ENCODE measurements at places on chromosomes 3 and 15.

DNA sequence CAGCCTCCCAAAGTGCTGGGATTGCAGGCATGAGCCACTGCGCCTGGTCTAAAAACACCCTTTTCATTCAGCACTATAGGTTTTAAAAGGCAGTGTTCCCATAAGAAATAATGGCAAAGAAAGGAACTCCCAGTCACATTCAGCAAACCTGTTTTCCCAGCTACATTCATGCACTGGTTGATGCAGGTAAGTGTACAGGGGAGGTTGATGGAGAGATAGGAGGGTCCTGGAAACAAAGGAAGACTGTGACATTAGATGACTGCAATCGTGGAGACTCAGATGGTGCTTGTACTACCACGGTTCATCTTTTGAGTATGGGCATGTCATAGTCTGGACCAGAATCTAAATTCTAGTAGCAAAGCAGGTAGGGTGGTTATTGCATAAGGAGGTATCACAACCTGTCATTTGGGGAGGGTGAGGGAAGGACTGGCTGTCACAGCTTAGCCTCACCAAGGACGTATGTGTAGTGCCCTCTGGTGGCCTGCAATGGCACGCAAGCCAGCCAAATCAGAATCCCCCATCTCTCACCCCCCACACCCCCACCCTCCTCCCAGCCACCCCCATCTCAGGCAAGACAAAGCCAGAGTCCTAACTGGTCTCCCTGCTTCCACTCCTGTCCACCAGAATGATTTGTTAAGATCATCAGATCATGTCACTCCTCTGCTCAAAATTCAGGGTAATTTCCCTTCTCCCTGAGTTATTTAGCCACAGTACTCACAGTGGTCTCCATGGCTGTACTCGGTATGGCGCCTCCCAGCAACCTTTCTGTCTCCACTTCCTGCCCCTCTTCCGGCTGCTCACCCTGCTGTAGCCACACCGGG is 28.8 kb upstream of the UBL7 start:
- peak; percentile 27 for DNase-seq

DNA sequence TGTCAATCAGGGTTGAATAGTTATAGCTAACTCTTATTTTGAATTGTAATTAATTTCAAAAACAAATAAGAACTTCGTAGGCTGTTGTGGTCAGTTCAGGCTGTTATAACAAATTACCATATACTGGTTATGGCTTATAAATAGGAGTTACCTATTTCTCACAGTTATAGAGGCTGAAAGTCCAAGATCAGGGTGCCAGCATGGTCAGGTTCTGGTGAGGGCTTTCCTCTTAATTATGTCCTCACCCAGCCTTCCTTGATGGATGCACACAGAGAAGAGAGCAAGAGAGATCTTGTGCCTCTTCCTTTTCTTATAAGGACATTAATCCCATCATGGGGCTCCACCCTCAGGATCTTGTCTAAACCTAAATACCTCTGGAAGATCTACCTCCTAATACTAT is 265.9 kb upstream of the SUCLG2 start:
- no peak for DNase-seq

DNA sequence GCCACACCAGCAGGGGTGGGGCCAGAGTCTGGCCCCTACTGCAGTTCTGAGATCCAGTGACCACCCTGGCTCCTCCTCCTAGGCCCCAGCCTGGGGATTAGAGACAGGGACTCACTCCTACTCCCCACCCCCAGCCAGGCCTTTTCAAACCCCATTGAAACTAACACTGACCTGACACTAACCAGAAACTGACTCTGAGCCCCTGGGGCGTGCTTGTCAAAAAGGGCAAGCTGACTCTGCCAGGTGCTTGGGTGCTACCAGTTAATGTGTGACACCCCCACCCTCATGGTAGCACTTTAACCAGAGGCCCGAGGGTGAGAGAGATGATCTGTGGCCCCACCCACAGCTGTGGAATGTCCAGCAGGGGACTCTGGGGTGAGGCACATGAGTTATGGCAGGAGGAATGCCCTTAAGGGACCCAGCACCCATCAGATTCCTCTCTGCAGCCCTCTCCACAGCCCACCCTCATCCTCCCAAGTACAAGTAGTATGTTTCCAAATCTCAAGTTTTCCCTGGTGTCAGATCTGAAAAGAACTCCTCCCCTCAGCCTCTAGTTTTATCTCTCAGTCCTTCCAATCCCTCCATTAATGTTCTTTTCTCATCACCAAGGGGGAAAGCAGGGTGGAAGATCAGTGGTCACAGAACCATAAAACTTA is 1.4 kb downstream of the PTH1R start:
- DNase-seq: no peak

GRCh38 chr3:61741551-61741950 is 180.2 kb downstream of the PTPRG start:
- DNase-seq: no peak

DNA sequence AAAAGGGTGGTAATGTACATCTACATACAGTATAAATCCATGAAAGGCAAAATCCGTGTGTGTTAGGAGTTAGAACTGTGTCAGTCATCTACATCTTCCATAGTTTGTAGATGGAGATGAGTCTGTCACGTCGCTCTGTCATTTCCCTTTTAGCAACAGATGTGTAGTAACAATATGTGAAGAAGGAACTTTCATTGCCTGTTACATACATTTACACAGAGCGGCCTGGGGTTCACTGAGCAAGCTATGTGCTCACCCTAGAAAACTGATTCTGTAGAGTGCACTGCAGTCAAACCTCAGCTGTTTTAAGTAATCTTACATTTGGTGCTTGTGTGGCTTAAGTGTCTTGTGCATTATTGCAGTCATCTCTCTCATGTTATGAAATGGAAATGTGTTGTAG is 41.6 kb upstream of the AP3B2 start:
- DNase-seq: no peak

DNA sequence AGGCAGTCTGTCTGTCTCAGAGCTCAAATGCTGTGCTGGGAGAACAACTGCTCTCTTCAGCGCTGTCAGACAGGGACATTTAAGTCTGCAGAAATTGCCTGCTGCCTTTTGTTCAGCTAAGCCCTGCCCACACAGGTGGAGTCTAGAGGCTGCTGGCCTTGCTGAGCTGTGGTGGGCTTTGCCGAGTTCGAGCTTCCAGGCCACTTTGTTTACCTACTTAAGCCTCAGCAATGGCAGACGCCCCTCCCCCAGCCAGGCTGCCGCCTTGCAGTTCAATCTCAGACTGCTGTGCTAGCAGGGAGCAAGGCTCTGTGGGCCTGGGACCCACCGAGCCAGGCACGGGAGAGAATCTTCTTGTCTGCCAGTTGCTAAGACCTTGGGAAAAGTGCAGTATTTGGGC is 25.0 kb upstream of the RPP14 start:
- no peak for DNase-seq

DNA sequence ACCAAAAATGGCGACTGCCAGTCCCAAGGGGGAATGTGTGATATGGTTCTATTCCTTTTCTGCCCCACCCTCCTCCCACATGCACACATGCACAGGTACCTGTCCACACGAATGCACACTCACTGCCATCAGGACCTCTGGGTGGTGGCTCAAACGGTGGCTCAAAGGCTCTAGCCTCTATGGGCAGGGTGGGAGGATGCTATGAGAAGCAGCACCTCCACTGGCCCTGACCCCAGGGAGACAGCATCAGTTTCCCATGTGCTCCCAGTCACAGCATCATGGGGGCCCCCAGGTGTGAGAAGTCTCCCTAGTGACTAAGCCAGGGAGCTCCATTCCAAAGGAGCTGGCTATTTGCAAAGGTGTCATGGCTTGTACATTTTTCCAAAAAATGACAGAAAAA is 15.9 kb downstream of the SEMA3G start:
- DNase-seq: no peak

DNA sequence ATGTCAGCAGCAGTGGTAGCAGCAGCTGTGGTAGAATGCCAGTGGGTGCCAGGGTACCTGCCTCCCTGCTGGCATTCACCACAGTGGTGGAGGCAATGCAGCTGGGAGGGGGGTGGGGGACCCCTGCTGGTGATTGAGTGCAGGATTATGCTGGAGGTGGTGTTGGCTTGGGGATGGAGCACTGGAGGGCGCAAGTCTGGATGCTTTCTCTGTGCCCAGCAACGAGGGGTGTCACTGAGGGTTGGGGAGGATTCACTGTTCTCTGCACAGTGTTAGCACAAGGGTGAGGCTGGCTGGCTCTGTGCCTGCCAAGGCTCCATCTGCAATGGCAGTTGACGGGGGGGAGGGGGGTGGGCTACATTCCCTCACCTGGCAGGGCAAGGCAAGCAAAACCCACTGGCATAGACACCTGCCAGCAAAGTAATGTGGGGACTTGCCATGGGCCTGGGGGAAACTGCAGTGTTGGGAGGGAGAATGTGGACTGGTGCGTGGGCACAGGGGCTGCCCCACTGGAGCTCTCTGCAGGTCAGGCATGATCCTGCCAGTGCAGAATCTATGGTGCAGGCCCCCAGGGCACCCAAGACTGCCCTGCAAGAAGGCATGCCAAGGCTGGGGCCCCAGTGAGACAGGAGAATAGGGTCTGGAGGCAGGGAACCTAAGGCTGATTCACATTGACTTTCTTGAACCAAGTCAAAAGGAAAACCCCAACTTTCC is 64.3 kb downstream of the MINDY4B start:
- DNase-seq: no peak

DNA sequence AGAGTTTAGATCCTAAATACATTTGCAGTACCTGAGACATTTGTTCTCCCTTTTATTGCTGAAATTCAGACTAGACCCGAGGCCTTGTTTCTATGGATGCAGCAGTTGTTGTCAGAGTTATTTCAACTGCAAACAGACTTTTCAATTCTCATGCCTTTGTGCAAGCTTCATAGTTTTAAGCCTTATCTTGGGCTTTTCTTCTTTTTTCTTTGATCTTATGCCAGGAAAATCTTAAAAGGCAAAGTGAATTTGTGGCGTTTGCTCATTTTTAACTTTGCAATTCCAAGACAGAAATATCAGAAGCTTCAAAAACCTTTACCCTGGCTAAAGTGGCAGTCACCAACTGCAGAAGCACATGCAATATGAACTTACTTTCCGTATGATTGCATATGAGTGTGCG is 576.7 kb downstream of the DIPK2A start:
- no peak for DNase-seq

DNA sequence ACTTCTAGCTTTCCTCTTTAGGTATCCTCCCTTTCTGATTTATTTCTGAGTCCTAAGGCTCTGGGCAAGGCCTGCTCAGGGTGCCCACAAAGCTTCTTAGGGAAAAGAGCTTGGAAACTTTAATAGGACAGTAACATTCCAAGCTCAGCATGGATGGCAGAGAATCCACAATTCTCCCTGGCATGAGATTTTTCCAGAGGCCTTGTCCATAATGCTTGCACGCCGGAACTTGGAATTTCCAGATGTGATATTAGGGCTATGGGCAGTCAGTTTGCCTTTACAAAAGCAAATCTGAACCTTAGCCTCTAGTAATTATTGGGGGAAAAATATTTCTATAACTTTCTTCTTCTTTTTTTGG is 139.0 kb upstream of the RBMS3 start:
- no peak for DNase-seq

- DNase-seq: no peak
These were observed 19.6 kb downstream of the EIF2AK4 start for GRCh38 chr15:39953521-39953920.

DNA sequence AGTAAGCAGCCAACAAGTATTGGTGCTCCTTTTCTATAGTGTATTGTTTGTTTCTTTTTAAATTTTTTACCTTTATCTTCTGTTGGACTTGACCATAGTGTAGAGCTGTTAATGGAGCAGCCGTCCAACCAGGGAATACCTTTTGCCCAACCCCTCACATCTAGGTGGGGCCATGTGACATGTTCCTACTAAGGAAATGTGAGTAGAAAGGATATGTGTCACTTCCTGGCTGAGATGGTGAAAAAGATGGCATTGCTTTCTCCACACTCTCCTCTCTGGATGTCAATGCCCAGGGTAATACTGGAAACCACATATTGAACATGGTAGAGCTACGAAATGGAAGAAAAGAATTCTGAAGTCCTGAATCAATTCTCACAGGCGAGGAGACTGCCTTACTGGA is 218.8 kb downstream of the TBL1XR1 start:
- DNase-seq: no peak

GRCh38 chr15:65222891-65223290 is 11.6 kb upstream of the CILP start:
- no peak for DNase-seq

GRCh38 chr3:8512234-8512633 is 10.6 kb downstream of the LMCD1 start:
- no peak for DNase-seq

GRCh38 chr3:27699067-27699466 is 23.1 kb downstream of the EOMES start:
- DNase-seq: no peak

DNA sequence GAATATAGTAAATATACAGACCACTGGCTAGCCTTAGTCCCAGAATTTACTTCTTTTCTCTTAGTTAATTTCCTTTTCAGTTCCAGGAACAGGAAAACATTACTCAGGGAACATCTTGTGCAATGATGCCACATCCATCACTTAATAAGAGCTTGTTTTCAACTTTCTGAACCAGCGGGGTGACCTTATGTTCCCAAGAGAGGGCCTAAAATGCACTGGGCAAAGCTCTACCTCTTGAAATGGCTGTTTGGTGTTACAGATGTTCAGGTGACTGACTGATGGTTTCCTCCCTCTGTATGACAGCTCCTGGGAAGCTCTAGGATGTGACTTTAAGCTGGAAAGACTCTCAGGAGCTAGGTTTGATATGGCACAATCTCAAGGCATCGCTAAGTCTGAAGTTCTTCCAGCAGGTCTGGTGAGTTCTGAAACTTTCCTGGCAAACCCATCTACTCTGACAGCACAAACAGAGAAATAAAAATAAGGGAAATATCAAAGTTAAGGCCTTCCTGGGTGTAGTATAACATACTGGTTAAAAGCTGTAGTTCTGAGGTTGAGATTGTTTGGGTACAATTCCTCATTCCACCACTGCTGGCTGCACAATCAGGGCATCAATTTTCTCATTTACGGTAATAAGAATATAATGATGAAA is 98.6 kb downstream of the ZIC1 start:
- DNase-seq: no peak

GRCh38 chr3:8970971-8971589 is 7.8 kb upstream of the RAD18 start:
- peak; percentile 46 for DNase-seq

DNA sequence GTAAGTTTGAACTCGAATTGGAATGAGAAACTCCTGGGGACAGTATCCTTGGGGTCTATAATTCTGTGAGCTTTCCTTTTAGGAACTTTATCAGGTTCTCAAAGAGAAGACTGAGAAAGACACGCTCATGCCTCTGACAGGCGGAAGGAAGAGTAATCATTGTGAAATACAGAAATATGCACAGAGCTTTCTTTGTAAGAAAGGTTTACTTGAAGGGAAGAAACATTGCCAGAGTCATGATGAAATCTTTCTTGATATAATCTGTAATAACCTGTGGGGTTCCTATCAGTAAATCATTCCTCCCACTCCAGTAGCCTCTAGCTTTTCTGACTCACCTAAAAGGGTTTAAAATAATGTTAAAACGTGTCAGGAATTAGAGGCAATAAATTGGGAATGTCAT is 83.6 kb upstream of the CCDC39 start:
- DNase-seq: no peak

- no peak for DNase-seq
These were observed 25.3 kb downstream of the NPTN start for GRCh38 chr15:73607843-73608242.

DNA sequence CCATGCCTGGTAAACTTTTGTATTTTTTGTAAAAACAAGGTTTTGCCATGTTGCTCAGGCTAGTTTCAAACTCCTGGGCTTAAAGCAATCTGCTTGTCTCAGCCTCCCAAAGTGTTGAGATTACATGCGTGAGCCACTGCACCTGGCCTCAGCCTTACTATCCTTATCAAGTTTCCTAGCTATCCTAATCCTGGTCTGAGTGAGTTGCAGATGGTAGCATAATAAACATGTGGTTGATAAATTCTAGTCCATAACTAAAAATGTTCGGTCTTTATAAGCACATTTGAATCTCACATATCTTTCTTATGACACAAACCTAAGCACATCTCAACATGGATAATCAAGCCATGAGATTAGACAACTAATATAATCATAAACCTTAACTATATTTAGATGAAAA is 18.5 kb downstream of the NPHP3 start:
- no peak for DNase-seq
